A172 (cell line): ENCODE measurements at places on chromosomes 2 and 18.

DNA sequence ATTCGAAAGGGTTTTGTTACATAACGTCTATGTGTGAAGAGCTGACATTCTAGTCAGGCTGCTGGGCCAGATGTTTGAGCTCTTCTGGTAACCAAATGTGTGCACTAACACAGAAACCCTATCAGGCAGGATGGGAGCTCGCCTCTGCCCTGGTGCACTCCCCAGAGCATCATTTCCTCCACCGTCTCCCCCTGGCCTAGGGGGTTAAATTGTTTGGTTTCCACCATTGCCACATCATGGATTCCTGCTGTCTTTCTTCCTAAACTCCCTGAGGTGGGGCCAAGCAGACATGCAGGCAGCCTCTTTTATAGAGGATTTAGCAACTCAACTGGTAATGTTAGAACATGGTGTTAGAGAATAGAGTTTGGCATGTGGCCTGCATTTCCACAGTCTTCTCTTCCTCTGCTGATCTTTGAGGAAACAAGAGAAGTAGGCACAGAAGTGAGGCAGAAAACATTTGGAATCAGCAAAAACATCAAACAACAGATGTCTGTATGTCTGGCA lies 87.3 kb downstream of the ANTXR1 start:
- DNase-seq, result no peak

DNA sequence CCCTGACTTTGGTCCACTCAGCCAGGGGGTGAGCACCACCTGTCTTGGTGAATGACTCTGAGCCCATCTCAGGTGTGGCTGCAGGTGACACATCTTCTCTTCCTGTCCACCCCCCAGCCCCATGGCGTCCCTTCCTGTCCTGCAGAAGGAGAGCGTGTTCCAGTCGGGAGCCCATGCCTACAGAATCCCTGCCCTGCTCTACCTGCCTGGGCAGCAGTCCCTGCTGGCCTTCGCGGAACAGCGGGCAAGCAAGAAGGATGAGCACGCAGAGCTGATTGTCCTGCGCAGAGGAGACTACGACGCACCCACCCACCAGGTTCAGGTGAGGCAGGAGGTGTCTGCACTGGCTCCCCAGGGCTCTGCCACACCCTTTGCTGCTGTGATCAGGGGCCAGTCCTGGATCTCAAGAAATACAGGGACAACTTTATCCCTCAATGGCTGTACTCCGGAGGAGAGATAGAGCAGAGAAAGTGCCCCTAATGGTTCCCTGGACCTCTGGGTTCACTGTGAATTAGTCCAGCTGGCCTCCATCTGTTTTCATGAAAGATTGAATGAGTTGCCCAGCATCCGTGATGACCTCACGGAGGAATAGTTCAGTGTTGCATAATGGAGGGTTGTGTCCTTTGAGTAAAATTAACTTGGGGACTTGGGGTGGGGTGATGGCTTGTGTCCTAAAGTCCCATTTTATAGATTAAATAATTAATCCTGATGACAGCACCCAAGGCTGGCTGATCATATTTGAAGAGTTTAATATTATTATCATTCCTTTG lies at the start of gene NEU2:
NEU2 (plus strand) TSS at position 122 of the 770 bp plus-strand sequence; CDS start at position 122, 0 bp downstream.
- DNase-seq, result no peak

DNA sequence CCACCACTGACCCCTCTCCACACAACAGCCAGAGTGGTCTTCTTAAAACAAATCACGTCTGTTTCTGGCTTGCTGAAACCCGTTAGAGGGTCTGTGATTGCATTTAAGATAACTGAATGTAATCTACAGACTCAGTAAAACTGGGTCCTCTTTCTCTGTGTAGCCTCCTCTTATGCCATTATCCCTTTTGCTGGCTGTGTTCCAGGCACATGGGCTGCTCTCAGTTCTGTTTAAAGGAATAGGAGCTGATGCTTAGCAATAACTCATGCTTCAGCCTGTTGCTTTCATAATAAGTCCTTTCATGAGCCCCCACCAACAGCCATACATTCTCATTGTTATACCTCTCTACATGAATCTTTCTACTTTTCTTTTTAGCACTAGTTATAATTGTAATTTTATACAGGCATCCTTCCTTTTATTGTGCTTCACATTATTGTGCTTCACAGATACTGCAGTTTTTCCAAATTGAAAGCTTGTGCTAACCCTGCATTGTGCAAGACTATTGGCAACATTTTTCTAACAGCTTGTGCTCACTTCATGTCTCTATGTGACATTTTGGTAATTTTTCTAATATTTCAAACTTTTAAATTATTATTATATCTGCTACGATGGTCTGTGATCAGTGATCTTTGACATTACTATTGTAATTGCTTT lies 782.6 kb downstream of the MBD2 start:
- no peak for DNase-seq

DNA sequence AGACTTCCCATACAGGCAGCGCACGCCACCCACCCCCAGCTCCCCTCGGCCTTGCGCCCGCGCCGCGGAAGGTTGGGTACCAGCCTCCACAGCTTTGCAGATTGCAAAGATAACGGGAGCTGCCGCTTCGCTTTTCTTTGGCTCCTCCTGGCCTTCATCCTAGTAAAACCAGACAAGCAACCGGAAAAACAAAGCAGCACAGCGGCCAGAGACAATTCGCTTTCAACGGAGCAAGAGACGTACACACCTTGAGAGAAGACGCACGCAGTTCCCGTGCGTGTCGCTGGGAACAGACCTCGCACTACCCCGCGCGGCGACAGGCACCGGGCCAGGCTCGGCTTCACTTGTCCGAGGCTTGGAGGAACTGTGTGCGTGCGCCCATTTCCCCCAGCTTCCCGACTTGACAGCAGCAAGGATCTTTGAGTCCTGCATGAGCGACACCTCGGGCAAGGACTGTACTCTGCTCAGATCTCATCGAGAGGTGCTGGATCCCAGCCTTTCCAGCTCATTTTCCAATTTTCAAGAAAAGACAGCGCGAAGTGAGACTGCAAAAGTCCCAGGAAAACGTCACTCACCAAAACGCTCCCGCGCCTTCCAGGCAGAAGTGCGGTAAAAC lies 964 bp downstream of the ZBTB7C start:
- DNase-seq, result no peak
